ENCODE measurements at places on chromosomes 12 and 14.

DNA sequence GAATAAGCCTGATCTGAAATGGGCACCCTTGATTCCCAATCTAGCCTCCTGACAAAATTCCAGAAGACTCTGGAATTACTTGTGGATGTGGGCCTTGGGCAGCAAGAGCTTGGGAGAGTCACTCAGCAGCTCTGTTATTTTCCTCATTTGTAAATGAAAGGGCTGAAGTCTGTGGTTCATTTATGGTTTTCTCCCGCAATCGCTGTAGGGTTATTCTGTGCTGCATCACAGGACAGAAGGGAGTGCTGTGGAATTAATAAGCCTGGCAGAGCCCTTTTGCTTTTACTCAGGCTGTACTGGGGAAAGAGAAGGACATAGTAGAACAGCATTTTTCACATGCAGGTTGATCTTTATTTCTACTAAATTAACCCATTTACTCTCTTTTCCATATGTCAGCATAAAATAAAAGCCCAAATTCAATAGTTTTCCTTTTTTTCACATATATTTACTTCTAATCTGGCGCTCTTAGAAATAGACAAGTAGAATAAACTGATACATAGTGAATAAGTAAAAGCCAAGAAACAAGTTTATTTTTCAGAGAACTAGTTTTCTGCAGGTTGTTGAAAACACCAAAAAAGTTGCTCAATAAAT, 49.2 kb downstream of the DUSP16 start:
- DNase-seq = no peak

DNA sequence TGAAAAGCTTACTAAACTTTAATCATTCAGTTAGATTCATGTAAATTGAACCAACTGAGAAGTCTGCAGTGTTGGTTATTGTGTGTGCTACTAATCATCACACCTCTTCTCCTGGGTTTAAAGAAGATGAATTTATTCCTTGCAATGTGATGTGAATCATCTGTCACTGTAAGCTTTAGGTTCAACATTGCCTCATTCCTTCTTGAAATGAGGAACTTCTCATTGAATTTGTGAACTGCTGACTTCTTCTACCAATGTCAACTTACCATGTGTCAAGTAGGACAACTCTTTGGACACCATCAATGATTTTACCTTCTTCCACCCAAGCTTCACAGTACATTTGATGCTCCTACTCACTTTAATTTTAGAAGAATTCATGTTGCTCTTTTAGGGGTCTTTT, 17.4 kb upstream of the PRB2 start:
- DNase-seq = no peak

DNA sequence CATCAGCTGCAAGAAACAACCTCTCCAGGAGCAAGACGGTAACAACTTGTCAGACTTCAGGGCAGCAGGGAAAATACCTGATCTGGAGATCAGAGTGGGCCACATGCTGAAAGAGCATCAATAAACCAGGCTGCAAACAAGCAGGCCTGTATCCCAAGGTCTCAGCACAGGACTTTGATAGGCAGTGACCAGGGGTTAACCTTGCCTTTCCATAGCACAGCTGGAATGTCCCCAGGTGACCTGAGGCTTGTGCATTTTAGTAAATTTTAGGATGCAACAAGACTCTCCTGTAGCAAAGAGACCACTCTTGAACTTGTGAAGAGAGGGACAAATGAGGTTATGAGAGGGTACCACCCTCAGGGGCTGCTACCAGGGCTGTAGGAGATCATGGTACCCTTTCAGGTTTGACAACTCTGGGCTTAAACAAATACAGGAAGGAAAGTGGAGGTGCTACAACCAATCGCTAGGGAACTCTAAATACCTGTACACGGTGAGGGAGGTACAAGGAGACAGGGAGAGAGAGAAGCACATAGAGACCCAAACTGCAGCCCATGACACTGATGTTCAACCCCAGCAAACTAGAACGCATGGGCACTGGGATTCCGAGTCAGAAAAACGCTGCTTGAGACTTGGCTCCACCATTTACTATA, 95.4 kb upstream of the EVL start:
- no peak for DNase-seq

DNA sequence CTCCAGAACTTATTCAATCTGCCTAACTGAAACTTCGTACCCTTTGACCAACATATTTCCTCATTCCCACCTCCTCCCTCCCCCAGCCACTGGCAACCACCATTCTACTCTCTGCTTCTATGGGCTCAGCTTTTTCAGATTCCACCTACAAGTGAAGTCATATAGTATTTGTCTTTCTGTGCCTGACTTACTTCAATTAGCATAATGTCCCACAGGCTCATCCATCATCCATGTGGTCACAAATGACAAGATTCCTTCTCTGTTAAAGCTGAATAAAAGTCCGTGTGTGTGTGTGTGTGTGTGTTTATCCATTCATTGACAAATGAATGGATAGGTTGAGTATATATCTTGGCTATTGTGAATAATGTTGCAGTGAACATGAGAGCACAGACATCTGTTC, 1.3 kb upstream of the C14orf39 start:
- no peak for DNase-seq

GRCh38 chr12:116861320-116861719, 19.9 kb downstream of the HRK start:
- peak; percentile 15 for DNase-seq

DNA sequence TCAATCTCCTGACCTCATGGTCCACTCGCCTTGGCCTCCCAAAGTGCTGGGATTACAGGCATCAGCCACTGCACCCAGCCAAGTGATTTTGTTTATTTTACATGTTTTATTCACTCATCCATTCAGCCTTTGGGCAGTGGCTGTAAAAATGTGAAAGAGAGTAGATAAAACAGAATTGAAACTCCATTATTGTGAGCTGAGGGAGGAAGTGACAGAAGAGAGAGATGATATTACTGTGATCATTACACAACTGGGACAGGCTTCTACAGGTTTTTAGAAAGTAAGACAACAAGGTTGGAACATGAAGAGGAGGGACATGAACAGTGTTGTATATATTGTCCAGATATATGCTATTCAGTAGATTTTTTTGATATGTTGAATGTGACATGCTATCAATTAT, 25.0 kb downstream of the CREBL2 start:
- no peak for DNase-seq

- DNase-seq = no peak
Observed at GRCh38 chr14:90288651-90289355, 32.5 kb downstream of the PSMC1 start.

DNA sequence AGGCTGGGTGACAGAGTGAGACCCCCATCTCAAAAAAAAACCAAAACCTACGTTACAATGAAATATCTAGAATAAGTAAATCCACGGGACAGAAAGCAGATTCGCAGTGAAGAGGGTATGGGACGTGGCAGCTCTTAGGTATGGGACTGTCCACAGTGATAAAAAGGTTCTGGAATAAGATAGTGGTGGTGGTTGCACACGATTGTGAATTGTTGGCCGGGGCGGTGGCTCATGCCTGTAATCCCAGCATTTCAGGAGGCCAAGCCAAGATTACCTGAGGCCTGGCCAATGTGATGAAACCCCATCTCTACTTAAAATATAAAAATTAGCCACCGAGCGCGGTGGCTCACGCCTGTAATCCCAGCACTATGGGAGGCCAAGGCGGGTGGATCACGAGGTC, 76.3 kb downstream of the KDM2B start:
- DNase-seq = no peak

GRCh38 chr14:90406384-90406798, 9.6 kb downstream of the CALM1 start:
- no peak for DNase-seq

GRCh38 chr12:93670104-93670503, 7.1 kb upstream of the CRADD start:
- no peak for DNase-seq

DNA sequence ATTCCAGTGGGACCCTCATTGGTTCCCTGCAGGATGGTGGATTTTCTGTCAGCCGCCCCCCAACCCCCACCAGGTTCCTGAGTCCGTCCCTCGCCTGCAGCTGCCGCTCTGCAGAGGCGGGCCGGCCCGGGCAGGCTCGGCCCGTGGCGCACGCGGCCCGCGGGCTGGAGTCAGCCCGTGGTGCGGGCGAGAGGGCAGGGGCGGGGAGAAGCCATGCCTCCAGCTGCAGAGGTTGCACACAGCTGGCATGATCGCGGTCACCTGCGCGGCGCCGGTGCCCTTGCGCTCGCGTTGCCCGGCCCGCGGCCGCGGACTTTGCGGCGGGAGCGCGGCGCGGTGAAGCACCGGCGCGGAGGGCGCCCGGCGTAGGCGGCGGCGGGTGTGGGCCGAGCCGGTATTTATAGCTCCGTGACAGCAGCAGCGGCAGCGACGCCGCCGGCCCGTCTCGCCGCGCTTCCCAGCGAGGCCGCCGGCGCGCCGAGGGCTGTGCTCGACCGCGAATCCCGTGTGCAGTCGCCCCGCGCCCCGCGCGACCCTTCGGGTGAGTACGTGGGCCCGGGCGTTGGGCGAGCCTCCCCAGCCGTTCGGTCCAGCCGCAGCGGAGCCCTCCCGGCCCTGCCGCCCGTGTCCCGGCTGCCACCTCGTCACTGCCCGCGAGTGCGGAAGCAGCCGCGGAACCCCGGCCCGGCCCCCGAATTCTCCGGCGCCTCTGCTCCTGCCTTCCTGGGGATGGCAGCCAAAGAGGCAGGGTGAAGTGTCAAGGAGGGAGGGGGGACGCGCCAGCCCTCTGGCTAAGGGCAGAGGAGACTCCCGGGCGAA, at the start of gene TMEM117:
TMEM117 (plus strand) TSS at position 426 of the 819 bp plus-strand sequence.
- DNase-seq = peak; percentile 42

DNA sequence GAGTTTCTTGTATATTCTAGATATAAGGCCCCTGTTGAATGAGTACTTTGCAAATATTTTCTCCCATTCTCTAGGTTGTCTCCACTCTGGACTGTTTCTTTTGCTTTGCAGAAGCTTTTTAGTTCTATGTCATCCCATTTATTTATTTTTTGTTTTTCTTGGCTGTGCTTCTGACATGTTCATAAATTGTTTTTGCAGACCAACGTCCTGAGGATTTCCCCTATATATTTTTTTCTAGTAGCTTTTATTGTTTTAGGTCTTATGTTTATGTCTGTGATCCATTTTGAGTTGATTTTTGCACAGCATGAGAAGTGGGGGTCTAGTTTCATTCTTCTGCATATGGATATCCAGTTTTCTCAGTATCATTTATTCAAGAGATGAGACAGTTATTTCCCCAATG, 70.4 kb upstream of the BTG1 start:
- DNase-seq = no peak

- no peak for DNase-seq
Observed at GRCh38 chr12:3045989-3046388, 31.2 kb upstream of the TSPAN9 start.

GRCh38 chr14:92352158-92352985, 29.4 kb downstream of the SLC24A4 start:
- peak; percentile 6 for DNase-seq

GRCh38 chr14:53195949-53196348, 42.8 kb upstream of the DDHD1 start:
- DNase-seq = no peak

DNA sequence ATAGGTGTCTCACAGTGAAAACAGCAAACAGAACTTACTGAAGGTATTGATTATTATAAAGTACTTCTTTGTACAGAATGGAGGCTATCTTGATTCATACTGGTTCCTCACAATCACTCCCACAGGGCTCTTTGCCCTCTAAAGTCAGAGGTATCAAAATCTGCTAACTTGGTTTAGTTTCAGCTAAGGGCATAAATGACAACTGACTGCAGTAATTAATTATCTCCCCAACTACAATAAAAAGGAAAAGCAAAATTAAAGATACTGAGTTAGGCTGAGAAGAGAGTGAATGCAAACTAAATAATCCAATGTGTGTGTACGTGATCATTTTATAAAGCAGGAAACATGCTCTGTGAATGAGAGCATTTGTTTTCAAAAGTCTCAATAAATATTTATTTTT, 338.7 kb downstream of the ACSS3 start:
- DNase-seq = no peak

GRCh38 chr14:29528889-29529288, 398.8 kb downstream of the PRKD1 start:
- DNase-seq = no peak

GRCh38 chr14:85558505-85558904, 28.6 kb downstream of the FLRT2 start:
- DNase-seq = no peak

DNA sequence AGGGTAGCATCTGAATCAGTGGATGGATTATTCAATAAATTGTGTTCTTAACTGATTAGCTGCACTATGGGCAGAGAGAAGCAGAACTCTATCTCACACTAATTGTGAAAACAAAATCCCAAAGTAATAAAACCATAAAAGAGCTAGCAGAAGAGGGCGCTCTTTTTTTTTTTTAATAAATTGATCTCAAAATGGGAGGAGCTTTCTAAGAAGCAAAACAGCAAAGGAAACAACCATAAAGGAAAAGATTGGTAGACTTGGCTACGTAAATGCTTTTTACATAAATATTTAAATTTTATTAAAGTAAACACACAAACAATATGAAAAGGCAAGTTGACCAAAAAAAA, 1.5 kb upstream of the TM7SF3 start:
- DNase-seq = no peak

DNA sequence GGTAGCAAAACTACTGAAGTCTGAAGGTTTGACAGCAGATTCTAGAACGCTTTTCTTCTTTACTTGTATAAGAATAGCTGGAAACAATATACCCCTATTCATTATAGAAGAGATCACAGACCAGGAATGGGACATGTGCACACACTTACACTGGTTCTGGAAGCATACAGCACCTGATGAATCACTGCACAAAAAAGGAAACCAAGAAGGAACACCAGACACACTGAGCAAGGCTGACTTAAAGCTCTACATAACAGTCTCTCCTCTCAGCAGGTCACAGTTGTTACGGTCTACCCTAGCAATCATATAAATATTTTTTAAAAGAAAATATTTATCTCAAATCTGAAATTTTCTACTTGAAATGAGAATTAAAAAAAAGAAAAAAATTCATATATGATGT, 13.5 kb downstream of the ATP2B1 start:
- DNase-seq = no peak

DNA sequence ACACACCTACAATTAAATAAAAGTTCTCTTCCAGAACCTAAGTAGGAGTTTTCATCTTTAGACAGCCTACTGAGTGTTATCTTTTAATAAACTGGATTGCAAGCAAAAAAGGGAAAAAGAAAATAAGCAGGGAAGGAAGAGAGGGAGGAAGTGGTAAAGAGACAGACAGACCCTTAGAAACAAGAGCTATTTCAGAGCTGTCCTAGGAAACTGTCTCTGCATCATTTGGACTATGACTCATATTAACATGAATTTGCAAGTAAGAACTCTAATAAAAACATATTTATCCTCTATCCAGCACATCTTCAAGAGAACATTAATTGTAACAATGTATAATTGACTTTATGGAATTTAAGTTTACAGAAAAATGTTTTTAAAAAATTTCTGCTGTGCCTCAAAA, 438.8 kb upstream of the USP15 start:
- DNase-seq = no peak

GRCh38 chr12:130880411-130880885, 8.6 kb downstream of the RAN start:
- DNase-seq = no peak

Measured in activated T-helper 1 cell treated with anti-CD3 and anti-CD28 coated beads, Interleukin-12 subunit alpha, Interleukin-12 subunit beta, Interleukin-2, Interleukin-4 antibody, amounts not matched to agents 30 ng/mL and 10 ng/mL and 1 ng/mL, durations not matched to agents 14 hours and 24 hours and 36 hours (primary cell).